ENCODE measurements at places on chromosomes 3 and 15.

GRCh38 chr3:34696831-34697230 is 898.4 kb downstream of the PDCD6IP start:
- no peak for DNase-seq

- no peak for DNase-seq
These were observed 891 bp downstream of the EXOG start for GRCh38 chr3:38497031-38497430.

GRCh38 chr3:114406922-114407321 is 113.1 kb downstream of the TIGIT start:
- DNase-seq: no peak

GRCh38 chr15:95327661-95328060 is 1002.8 kb upstream of the NR2F2 start:
- DNase-seq: no peak

- no peak for DNase-seq
These were observed 40.6 kb upstream of the GLCE start for GRCh38 chr15:69119683-69120395.

GRCh38 chr3:141498598-141499223 is 11.9 kb downstream of the RASA2 start:
- no peak for DNase-seq

DNA sequence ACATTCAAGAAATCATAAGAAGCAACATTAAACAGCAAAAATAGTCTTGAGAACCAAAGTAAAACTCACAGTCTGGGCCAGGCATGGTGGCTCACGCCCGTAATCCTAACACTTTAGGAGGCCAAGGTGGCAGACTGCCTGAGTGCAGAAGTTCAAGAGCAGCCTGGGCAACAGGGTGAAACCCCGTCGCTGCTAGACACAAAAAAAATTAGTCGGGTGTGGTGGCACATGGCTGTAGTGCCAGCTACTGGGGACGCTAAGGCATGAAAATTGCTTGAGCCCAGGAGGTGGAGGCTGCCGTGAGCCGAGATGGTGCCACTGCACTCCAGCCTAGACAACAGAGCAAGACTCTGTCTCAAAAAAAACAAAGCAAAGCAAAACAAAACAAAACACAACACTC is 117.7 kb upstream of the GOLGA6L6 start:
- no peak for DNase-seq

DNA sequence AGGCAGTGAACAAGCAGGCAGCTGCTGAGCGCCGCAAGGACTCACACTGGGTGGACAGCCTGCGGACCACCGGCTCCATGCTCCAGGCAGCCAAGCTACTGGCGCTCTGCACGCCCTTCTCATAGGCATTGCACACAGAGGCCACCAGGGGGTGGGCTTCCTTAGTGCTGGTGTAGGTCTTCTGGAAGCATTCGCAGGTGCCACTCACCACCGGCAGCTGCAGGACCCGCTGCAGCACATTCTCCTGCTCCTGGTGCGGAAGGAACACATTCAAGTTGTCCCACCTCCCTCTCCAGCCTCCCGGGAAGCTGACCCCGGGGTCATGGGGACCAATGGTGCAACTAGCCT is 6.0 kb downstream of the PLIN1 start:
- no peak for DNase-seq

GRCh38 chr15:96042734-96043224 is 287.7 kb upstream of the NR2F2 start:
- no peak for DNase-seq

DNA sequence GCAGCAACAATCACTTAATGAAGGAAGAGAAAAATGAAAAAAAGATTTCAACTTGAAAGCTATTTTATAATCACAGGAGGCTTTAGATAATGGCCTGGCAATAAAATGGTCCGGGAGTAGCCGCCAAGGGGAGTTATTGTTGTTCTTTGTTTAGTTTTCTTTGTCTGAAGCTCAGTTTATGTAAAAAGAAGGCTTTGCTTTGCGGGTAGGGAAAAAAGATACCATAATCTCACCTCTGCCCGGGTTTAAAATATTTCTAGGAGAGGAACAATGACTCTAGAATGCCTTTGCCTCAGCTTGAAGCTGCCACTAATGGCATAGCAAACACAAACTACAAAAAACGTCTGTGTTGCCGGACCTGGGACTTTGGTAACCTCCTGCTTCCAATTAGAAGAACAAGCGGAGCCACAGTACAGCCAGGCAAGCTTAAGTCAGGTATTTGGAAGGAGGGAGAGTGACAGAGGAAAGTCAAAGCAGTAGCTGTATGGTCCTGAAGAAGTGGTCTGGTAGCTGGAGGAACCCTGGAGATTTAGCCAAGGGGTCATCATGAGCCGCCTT is 764.5 kb downstream of the TUSC7 start:
- DNase-seq: peak; percentile 44

GRCh38 chr3:104150724-104151123 is 1216.0 kb upstream of the ALCAM start:
- DNase-seq: no peak

DNA sequence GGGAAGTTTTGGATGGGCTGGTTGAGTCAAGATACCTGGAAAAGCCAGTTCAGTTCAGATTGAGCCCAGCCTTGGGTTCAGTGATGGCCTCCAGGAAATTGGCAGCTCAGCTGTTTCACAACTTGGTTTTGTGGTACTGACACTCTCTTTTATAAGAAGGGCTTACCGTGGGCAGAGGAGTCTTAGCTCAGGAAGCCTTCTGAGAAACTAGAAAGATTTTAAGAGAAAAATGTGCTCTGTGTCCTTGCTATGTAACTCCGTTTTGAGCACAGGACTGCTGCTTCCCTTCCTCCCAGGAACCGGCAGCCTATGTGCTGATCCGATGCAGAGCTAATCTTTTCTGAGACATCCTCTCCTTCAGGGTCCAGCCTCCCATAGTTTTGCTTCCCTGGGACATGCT is 46.6 kb upstream of the RASGRP1 start:
- no peak for DNase-seq

DNA sequence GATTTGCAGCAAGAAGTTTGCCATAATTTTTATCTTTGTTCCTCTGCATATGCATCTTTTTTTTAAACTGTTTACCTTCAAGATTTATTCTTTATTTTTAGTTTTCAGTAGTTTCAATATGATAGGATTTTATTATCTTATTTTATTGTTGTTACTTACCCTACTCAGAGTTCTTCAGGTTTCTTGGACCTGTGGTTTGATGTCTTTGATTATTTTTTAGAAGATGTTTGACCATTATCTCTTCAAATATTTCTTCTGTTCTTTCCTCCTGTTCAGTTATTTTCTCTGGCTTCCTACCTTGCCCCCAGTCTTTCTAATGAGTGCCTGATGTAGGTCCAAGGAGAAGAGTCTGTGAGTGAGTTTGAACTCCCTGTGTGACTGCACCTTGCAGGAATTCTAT is 137.7 kb downstream of the FILIP1L start:
- no peak for DNase-seq

- no peak for DNase-seq
These were observed 405.9 kb upstream of the ZNF385D start for GRCh38 chr3:22156868-22157267.

DNA sequence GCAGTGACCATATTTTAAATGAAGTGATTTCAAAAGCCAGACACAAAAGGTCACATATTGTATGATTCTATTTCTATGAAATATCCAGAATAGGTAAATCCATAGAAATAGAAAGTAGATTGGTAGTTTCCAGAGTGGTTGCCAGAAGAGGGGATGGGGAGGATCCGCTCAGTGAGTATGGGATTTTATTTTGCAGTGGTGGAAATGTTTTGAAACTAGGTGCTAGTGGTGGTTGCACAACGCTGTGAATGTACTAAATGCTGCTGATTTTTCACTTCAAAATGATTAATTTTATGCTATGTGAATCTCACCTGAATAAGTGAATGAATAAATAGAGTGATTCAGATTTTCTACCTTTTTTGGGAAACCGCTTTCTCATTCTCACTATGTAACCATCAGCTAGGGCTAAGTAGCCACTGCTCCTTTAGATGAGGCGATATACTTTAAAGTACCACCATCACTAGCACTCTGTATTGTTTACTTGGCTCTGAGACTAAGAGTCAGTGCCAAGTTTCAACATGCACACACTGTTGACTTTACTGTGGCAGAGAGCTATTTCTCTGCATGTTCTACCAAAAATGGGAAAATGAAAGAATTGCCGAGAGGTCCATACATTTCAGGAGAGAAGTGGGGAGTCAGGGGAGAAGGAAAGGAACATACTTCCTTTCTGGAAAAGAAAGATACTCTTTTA is 90.7 kb upstream of the GOLIM4 start:
- no peak for DNase-seq

DNA sequence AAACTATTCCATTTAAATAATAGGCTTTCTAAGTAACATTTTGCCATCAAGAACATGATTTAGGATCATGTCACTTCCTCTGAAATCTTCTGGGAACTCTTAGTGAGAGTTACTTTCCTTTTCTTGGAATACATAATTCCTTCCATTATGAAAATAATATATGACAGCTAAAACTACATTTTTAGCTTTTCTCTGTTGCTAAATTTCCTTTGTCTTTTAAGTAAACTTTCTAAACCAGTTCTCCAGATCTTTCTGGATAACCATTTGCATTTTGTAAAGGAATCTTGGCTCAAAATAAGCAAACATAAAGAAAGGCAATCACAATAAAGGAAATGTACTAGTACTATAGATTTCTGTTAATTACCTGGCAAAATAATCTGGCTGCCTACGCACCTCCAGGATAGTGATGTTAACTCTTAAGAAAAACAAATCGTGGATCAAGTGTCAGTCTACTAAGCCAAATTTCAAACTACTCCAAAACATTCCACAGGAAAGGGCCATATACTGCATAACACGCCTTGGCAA is 165.7 kb downstream of the ZNF385D start:
- DNase-seq: no peak

GRCh38 chr3:61912158-61912557 is 350.8 kb downstream of the PTPRG start:
- no peak for DNase-seq

DNA sequence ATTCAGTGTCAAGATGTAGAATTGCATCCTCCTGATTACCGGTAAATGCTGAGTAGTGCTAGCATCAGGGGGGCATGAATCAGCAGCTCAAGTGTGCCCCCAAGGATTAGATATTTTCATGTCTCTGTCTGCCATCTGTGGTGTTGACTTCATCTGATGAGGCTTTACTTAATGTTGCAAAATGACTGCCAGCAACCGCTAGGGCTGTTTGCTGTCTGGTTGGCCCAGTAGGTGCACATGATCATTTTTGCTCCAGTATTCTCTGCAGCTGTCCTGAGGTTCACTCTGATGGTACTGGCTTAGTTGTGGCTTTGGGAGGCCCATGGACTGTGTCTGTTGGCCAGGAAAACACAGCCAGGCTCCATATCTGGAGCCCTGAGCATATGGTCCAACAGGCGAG is 316.4 kb downstream of the SOX2 start:
- DNase-seq: no peak

- DNase-seq: no peak
These were observed 10.6 kb downstream of the CCR9 start for GRCh38 chr3:45896956-45897355.

DNA sequence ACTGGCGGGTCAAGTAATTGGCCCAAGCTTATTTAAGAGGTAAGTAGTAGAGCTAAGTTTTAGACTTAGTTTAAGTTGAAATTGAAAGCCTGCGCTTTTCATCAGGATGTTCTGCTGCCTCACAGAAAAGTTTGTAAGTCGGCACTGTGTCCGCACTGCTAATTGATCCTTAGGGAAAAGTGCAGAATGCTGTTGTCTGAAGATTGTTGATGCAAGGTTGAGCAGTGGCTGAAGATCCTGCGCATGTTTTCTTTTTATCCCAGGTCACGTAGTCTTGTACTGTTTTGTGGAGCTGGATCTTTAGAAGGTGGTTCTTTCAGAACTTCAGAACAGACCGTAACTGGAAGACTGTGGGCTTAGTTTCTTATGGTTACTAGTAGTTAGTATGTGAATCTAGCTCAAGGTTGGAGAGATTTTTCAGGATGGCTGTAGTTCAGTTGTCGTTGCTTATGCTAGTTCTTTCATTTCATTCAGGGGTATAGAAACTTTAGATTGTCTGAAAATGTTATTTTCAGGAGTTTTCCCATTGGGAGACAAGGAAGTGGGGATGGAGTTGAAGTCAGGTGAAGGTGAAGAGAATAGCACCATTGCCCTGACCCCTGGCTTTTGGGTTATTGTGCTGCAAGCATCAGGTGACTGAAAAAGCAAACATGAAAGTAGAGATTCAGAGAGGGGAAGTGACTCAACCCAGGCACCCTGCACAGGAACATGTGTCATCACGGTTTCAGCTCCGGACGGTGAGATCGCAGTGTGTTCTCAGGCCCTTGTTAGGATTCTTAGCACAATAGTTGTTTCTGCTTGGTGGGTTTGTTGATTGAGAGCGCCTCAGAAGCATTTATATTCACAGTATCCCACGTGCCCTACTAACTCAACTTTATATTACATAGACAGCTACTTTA is 32.8 kb downstream of the AKAP13 start:
- no peak for DNase-seq

DNA sequence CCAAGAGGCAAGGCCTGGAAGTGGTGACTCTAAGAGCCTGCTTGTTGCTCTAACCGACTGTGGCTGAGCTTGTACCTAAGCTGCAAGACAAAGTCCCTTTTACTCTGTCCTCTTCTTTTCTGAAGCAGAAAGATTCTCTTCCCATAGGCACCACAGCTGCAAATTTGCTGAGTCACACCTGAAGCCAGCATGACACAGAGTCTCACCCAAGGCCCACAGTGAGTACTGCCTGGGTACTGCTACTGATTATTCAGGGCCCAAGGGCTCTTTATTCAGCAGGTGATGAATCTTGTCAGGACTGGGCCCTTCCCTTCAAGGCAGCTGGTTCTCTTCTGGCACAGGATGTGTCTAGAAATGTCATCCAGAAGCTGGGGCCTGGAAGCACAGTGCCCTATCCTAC is 18.9 kb upstream of the TIGIT start:
- DNase-seq: no peak

DNA sequence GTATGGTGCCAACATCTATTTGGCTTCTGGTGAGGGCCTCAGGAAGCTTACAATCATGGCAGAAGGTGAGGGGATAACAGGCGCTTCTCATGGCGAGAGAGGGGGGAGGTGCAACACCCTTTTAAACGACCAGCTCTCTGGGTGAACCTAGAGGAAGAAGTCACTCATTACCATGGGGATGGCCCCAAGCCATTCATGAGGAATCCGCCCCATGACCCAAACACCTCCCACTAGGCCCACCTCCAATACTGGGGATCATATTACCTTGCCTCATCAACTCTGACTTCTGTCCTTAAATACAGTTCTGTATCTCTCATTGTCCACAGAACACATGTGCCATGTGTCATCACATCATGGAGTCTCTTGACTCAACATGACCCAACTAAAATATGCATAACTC is 37.5 kb upstream of the CLRN1 start:
- no peak for DNase-seq

GRCh38 chr3:109330405-109330804 is 6.9 kb downstream of the DPPA4 start:
- no peak for DNase-seq

- DNase-seq: no peak
These were observed 147.5 kb upstream of the SYNPR start for GRCh38 chr3:63130625-63131024.

All from NCI-H1930 (cell line).